Iris pigment epithelial cell (primary cell): ENCODE measurements at places on chromosomes 3 and 15.
A peak's percentile ranks its signal among the peaks of the same experiment; 100 is the strongest.

DNA sequence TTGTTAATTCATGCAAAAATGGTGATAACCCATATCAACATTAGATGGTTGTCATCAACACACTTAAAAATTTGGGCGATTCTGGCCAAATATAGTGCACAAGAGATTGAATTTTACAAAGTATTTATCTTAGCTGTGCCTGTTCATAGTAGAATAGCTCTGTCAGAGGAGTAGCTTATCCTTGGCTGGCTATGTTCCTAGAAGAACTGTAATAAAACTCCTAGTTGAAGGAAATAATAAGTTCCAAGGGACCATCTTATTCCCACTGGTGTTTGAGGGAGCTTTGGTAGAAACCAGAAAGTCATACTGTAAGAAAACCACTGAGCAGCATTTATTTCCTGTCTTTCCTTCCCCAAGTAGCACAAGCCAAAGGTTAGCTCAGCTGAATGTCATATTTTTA, 201.8 kb downstream of the GRM7 start:
- DNase-seq, result no peak

GRCh38 chr15:46296797-46297196, 662.0 kb downstream of the SQOR start:
- DNase-seq, result no peak

GRCh38 chr3:172564499-172564898, 41.3 kb upstream of the TNFSF10 start:
- no peak for DNase-seq

- peak; percentile 12 for DNase-seq
Observed at GRCh38 chr15:31034152-31034551, 42.7 kb upstream of the MTMR10 start.

- no peak for DNase-seq
Observed at GRCh38 chr15:33443708-33444107, 132.9 kb downstream of the RYR3 start.
